ENCODE measurements at places on chromosomes 11 and 22.

GRCh38 chr22:37328017-37328416 lies 45.7 kb downstream of the CYTH4 start:
- no peak for DNase-seq

DNA sequence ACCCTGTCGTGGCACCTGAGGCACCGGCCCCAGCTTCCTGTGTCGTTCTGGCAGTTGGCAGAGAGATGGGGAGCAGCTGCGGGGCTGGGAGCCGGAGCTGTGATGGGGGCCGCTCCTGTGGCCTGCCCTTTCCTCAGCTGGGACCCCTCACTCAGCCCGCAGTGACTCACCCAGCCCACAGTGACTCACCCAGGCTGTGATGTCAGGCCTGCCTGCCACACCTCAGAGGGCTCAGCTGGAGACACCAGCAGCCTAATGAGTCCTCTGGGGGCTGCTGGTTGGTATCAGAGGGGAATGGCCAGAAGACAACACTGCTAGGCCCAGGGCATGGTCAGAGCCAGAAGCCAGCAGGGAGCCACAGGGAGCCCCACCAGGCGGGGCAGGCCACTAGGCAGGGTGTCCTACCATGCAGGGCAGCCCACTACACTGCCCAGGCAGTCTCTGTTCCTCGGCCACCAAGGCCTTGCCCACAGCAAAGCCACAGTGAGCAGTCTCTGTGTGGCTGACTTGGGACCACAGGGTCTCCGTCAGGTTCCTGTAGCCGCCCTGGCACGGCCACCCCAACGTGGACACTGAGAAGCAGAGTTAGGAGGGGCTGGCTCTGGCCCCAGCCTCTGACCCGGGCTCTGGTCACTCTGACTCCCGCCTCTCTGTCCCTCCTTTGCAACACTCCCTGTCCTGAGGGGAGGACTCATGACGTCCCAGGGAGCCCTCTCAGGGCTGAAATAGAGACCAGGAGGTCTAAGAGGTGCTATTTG lies 4.2 kb upstream of the FXYD2 start:
- DNase-seq = no peak

DNA sequence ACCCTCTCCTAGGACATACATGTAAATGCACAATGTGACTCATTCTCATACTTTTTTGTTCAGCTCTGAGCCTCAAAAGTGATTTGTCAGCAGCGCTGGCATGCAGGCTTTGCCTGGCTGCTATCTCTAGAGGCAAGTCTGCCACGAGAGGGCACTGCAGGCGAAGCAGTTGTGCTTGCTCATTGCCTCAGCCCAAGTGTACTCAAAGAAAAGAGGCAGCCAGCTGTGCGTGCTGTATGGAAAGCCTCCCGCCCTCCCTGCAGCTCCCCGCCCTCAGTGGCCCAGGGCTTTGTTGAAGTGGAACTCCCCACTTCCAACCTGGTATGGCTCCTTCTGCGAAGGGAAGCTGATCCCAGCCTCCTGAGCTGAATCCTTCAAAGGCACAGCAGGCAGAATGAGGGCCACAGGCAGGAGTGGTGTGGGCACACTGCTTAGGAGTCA lies 16.3 kb downstream of the SDHAF2 start:
- peak; percentile 75 for DNase-seq

GRCh38 chr11:2149864-2150847 lies 10.9 kb downstream of the INS start:
- DNase-seq = no peak

DNA sequence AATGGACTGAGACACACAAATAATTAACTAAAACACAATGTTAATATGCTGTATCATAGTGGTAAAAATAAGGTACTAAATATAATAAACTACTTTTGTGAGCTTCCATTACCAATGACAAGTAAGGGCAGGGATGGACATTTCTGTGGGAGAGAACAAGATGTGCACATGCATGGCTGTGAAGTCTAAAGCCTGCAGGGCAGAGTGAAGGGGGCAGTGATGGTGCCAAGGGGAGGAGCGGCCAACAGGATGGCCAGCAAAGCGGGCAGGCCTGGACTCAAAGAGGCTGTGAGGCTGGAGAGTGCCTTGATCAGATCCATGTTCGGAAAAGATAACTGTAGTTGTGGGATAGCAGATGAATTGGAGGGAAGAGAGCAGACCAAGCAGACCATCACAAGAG lies 12.5 kb downstream of the DESI1 start:
- no peak for DNase-seq

- peak; percentile 61 for DNase-seq
Measured at GRCh38 chr11:86068138-86068871, 579 bp downstream of the PICALM start.

All from SW 1271 (cell line).